ENCODE measurements at places on chromosomes 12 and 14. TPM values are rescaled to one million over a fixed set of nuclear protein-coding genes. Genes with fewer than 3 reads are reported as not detected.
A peak's percentile ranks its signal among the peaks of the same experiment; 100 is the strongest.

COL2A1 gene
- total RNA-seq: not detected

SMOC1 gene
- total RNA-seq: 14.1 TPM

TMEM63C gene
- not detected for total RNA-seq

R3HDM2 gene
- 47.8 TPM for total RNA-seq

CATSPERB gene
- 3.5 TPM for total RNA-seq

AGAP2 gene
- 4.8 TPM for total RNA-seq

GLI1 gene
- 1.2 TPM for total RNA-seq

GRCh38 chr14:102768223-102769048 lies 8.8 kb upstream of the TRAF3 start:
- H3K27me3 ChIP-seq: no peaks in the 10 kb centered on the region
- no peaks in the 10 kb centered on the region for H3K36me3 ChIP-seq
- H3K4me1 ChIP-seq: no peaks in the 10 kb centered on the region
- H3K27ac ChIP-seq: no peak overlapping the region
- no peak for DNase-seq
- no peak overlapping the region for H3K4me3 ChIP-seq

DNA sequence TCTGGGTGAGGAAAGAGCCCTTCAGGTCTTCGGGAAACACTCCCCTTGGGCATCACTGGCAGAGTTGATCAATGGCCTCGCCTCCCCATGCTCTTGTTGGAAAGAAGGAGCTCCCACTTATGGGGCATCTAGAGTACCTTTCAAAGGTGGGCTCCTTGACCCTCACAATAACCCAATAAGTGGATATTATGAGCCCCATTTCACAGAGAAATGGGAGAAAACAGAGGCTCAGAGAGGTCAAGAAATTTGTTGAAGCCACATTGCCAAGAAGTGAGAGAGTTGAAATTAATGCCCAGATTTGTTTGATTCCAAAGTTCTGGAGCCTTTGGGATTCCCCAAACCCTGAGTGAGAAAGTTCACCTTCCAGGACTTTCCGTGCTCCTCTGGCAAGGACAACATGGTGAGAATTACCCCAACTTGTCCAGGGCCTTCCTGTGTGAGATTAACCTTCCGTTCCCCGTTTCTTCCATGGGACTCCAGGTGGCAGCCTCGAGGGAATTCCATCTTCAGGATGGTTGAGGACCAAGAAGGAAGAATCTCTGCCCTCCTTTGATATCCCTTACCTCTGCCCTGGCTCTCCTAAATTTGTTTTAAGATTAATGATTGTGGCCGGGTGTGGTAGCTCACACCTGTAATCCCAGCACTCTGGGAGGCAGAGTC lies 7.5 kb upstream of the CHD4 start:
- H3K36me3 ChIP-seq: no peaks in the 10 kb centered on the region
- no peak overlapping the region for H3K4me3 ChIP-seq
- peak overlapping the region; percentile 87 for H3K27ac ChIP-seq
- no peaks in the 10 kb centered on the region for H3K27me3 ChIP-seq
- no peaks in the 10 kb centered on the region for H3K4me1 ChIP-seq

DNA sequence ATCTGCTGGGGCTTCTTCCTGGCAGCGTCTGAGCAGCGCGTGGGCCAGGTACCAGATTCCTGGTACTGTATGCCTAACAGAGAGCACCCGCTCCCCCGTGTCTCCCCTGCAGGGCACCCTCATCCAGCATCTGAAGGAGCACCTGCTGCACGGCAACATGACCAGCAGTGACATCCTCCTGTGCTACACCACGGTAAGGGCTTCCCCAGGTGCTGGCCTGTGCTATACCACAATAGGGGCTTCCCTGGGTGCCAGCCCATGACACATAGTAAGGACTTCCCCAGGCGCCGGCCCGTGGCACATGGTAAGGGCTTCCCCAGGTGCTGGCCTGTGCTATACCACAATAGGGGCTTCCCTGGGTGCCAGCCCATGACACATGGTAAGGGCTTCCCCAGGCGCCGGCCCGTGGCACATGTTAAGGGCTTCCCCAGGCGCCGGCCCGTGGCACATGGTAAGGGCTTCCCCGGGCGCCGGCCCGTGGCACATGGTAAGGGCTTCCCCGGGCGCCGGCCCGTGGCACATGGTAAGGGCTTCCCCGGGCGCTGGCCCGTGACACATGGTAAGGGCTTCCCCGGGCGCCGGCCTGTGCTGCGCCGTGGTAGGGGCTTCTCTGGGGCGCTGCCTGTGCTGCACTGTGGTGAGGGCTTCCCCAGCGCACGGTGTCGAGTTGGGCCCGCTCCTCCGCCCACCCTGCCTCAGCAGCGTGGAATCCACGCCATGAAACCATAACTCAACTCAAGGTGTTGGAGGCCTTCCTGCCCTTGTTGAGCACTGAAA lies 49.3 kb downstream of the AACS start:
- no peak overlapping the region for H3K27ac ChIP-seq
- no peaks in the 10 kb centered on the region for H3K27me3 ChIP-seq
- no peaks in the 10 kb centered on the region for H3K4me1 ChIP-seq
- H3K4me3 ChIP-seq: no peak overlapping the region
- no peak for DNase-seq

DNA sequence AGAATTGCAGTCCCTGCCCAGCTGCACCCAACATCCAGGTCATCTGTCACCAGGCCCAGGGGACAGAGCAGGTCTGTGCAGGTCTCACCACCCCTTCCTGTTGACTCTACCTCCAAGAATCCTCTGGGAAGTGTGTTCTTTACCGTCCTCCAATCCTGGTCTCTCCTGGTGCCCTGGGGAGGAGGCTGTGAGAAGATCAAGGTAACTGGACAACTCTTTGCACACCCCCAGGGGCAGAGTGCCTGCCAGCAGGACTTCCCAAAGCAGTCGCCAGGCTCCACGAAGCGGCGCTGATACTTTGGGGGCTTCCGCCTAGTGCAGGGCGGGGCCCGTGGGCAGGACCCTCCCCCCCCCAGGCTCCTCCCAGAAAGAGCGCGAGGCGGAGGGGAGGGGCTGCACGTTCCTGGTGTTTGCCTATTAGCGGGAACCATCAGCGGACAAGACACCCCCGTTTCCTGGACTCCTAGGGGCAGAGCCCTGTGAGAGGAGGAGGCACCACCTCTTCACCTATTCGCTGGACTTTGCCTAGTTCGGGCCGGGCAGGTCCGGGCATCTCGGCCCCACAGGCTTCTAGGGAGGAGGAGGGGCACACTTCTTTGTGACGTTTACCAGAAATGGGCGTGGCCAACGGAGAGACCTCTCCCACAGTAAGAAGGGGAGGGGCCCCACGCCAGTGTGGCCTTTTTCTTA lies 918.0 kb downstream of the AACS start:
- no peaks in the 10 kb centered on the region for H3K4me1 ChIP-seq
- H3K27me3 ChIP-seq: no peaks in the 10 kb centered on the region
- H3K4me3 ChIP-seq: peak overlapping the region; percentile 56
- H3K27ac ChIP-seq: no peak overlapping the region

DNA sequence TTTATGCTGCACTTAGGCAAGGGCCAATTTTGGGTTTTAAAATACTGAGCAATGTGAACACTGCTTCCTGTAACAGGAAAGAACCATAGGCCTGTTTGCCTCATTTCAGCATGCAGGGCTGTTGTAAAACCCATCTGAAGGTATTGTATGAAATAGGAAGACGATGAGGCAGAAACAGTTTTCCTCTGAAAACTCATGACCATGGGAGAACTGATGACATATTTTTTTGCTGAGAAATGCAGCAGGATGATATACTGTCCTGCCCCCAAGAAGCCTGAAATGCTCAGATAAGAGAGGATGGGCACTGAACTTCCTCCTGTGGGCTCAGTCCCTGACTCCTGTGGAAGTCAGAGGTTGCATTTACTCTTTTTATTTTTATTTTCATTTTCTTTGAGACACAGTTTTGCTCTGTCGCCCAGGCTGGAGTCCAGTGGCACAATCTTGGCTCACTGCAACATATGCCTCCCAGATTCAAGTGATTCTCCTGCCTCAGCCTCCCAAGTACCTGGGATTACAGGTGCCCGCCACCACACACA lies 17.4 kb downstream of the PYGL start:
- no peaks in the 10 kb centered on the region for H3K27me3 ChIP-seq
- no peak overlapping the region for H3K27ac ChIP-seq
- H3K36me3 ChIP-seq: peaks cover 7% of the 10 kb centered on the region
- no peaks in the 10 kb centered on the region for H3K4me1 ChIP-seq
- DNase-seq: no peak
- no peak overlapping the region for H3K4me3 ChIP-seq

DNA sequence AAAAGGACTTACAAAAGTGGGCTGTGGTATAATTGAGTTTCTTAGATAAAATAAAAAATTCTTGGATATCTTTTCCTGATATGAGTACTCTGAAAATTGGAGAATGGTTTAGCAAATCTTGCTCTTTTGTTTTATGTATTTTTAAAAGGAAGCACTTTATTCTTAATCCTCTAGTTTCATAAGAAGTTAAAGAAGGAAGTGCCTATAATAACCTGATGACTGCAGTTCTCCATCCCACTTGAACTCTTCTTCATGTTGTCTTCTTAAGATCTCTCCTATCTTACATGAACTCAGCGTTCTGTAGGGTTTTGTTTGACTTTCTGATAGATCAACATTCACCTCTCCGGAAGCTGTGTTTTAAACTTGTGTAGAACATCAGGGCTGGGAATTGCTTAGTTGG lies 271.0 kb downstream of the ERC1 start:
- no peaks in the 10 kb centered on the region for H3K27me3 ChIP-seq
- no peak overlapping the region for H3K4me3 ChIP-seq
- H3K4me1 ChIP-seq: no peaks in the 10 kb centered on the region
- H3K36me3 ChIP-seq: peaks cover 27% of the 10 kb centered on the region
- no peak for DNase-seq

- no peaks in the 10 kb centered on the region for H3K4me1 ChIP-seq
- H3K4me3 ChIP-seq: no peak overlapping the region
- no peak for DNase-seq
- no peaks in the 10 kb centered on the region for H3K27me3 ChIP-seq
- no peak overlapping the region for H3K27ac ChIP-seq
Observed at GRCh38 chr12:22856178-22856577, 231.2 kb downstream of the ETNK1 start.

DNA sequence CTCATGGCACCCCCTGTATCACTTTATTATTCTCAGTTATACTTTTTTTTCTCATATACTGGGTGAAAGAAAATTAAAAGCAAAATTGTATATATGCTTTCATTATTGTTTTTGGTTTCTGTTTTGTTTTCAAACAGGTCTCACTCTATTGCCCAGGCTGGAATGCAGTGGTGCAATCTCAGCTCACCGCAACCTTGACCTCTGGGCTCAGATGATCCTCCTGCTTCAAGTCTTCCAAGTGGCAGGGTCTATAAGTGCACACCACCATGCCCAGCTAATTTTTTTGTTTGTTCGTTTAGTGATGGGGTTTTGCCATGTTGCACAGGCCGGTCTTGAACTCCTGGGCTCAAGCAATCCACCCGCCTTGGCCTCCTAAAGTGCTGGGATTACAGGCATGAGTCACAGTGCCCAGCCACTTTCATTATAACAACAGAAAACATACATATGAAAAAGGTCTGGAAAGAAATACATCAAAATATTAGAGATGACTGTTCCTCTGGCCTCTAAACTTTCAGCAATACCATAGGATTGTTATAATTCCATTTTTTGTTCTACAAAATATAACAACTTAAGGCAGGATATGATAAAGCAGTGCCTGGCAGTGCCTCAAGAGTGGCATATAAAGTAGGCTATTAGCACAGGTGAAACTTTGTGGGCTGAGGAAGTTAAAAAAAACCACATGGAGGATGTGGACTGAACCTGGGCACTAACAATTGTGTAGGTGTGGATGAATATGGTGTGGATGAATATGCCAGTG lies 5.8 kb upstream of the NTN4 start:
- peaks cover 3% of the 10 kb centered on the region for H3K4me1 ChIP-seq
- no peak for DNase-seq
- H3K4me3 ChIP-seq: no peak overlapping the region
- H3K36me3 ChIP-seq: no peaks in the 10 kb centered on the region

DNA sequence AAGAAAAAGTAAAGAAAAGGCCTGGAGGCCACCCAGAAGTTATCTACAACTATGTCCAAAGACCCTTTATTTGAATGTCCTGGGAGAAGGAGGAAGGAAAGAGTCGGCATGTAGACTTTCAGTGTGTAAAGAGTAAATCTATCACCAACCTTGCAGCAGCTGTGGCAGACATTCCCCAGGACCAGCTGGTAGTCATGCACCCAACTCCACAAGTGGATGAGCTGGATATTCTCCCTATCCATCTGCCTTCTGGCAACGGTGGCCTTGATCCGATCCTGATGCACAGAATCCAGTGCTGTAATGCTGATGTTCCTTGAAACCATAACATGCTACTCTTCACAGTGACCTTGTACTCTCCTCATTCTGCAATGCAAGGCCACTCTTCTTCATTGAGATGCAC lies 27.3 kb downstream of the KRT76 start:
- no peaks in the 10 kb centered on the region for H3K4me1 ChIP-seq
- no peaks in the 10 kb centered on the region for H3K27me3 ChIP-seq
- H3K36me3 ChIP-seq: no peaks in the 10 kb centered on the region
- DNase-seq: no peak

DNA sequence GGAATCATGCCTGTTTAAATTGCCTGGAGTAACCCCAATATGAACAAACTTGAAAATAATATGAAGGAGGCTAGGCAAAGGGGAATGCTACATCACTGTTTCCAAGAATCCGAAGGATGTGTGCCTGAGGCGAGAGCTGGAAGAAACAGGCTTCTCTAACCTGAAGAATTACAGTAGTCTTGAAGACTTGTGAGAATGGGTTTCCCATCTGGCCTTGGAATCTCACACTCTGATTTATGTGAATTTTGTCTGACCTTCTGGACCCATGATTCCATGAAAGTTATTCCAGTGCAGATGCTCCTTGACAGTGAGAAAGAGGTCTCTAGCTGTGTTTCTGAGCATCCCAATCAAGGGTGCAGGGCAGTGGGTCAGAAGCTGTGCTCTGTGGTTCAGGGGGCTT lies 122.1 kb upstream of the PARP11 start:
- DNase-seq: no peak
- no peaks in the 10 kb centered on the region for H3K36me3 ChIP-seq
- no peak overlapping the region for H3K27ac ChIP-seq
- no peak overlapping the region for H3K4me3 ChIP-seq

- no peak for DNase-seq
- peaks cover 3% of the 10 kb centered on the region for H3K36me3 ChIP-seq
- H3K4me3 ChIP-seq: peak overlapping the region; percentile 97
Observed at GRCh38 chr12:55829967-55830600, 697 bp upstream of the DNAJC14 start.

- DNase-seq: no peak
- no peaks in the 10 kb centered on the region for H3K36me3 ChIP-seq
- H3K4me3 ChIP-seq: no peak overlapping the region
- no peak overlapping the region for H3K27ac ChIP-seq
Observed at GRCh38 chr12:30979371-30980259, 53.1 kb downstream of the TSPAN11 start.

DNA sequence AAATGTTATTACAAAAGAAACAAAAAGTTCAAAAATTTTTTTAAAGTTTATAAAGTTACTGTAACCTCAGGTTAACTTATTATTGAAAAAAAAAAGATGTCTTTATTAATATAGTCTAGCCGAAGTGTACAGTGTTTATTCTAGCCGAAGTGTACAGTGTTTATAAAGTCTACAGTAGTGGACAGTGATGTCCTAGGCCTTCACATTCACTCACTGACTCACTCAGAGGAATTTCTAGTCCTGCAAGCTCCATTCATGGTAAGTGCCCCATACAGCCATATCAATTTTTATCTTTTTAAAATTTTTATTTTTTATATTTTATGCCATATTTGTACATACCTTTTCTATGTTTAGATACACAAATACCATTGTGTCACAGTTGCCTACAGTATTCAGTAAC lies 10.4 kb downstream of the ATG2B start:
- no peak overlapping the region for H3K27ac ChIP-seq
- no peak for DNase-seq
- H3K4me1 ChIP-seq: no peaks in the 10 kb centered on the region
- H3K36me3 ChIP-seq: no peaks in the 10 kb centered on the region
- H3K4me3 ChIP-seq: no peak overlapping the region
- no peaks in the 10 kb centered on the region for H3K27me3 ChIP-seq
